ENCODE measurements at places on chromosomes 7 and 10.

DNA sequence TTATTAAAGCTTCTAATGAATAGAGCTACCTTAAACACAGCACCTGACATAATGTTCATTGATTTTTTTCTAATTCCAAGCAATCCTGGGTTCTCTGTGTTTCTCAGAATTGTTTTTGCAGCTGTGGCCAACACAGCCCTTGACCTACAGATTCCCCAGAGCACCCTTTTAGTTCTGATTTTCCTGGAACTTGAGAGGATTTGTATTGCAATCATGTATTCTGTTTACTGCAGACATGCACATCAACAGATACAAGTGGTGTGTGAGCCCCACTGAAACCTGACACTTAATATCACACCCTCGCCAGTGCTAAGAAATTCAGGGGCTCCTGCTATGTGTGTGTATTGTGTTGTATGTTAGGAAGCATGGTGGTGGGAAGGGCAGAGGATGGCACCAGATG lies 344.2 kb upstream of the POM121L12 start:
- DNase-seq = no peak

GRCh38 chr10:69439813-69440506 lies 11.3 kb upstream of the TSPAN15 start:
- no peak for DNase-seq

- no peak for DNase-seq
These were observed 84.0 kb downstream of the PTPN20 start for GRCh38 chr10:46995234-46995633.

- DNase-seq = no peak
These were observed 154.3 kb upstream of the SEMA3D start for GRCh38 chr7:85341121-85341520.

DNA sequence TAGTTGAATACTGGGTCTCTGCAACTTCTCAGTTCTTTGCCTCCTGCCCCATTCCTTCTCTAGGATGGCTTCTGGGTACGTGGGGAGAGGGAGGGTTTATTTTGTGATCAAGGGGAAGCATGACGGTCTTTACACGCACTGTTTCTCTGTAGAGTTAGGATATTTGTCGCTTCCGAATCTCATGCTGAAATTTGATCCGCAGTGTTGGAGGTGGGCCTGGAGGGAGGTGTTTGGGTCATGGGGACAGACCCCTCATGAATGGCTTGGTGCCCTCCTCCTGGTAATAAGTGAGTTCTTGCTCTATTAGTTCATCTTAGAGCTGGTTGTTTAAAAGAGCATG lies 311.2 kb downstream of the GALNT17 start:
- no peak for DNase-seq

GRCh38 chr10:25220156-25220555 lies 45.4 kb downstream of the GPR158 start:
- DNase-seq = no peak

DNA sequence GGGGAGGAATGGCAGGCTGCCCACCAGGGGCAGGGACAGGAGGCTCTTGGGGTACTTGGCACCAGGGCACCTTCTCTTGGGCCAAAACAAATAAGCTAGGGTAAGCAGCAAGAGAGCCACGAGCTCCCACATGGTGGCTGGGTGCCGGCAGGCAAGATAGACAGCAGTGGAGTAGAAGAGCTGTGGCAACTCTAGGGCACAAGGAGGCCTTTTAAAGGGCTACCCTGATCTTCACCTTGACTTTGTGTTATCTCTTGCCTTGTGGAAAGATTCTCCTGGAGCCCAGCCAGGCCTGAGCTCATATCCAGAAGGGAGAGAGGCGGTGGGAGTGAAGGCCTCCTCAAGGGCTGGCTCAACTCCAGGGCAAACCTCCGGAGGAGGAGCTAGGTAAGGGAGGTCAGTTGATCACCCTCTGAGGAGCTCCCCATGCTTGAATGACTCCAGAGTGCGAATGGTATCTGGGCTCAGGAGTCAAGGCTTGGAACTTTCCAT lies at the start of gene CYP17A1:
CYP17A1 (minus strand) TSS at position 184 of the 492 bp plus-strand sequence; CDS start at position 132, 52 bp downstream.
- no peak for DNase-seq

- no peak for DNase-seq
These were observed 395.7 kb upstream of the NRG3 start for GRCh38 chr10:81479316-81479715.

GRCh38 chr10:91771907-91772306 lies 26.3 kb upstream of the TNKS2 start:
- DNase-seq = no peak

GRCh38 chr10:4255751-4256150 lies 470.7 kb upstream of the KLF6 start:
- no peak for DNase-seq

DNA sequence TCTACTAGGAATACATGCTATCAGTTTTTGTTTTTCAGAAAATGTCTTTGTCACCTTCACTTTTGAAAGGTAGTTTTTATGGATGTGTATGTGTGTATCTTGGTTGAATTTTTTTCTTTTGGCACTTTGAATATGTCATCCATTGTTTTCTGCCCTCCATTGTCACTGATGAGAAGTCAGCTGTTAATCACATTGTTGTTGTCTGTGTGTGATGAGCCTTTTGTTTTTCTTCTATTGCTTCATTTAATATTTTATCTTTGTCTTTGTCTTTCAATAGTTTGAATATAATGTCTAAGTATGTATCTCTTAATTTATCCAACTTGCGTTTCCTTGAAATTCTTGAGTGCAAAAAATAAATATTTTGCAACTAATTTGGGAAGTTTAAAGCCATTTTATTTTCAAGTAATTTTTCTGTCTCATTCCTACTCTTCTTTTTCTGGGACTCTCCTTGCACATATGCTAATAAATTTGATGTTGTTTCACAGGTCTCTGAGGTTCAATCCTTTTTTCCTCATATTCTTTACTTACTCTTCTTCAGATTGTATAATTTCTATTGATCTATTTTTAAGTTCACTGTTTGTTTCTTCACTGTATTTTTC lies 546.9 kb upstream of the GHITM start:
- no peak for DNase-seq

- DNase-seq = no peak
These were observed 69.4 kb downstream of the ARMH3 start for GRCh38 chr10:101986624-101986971.

DNA sequence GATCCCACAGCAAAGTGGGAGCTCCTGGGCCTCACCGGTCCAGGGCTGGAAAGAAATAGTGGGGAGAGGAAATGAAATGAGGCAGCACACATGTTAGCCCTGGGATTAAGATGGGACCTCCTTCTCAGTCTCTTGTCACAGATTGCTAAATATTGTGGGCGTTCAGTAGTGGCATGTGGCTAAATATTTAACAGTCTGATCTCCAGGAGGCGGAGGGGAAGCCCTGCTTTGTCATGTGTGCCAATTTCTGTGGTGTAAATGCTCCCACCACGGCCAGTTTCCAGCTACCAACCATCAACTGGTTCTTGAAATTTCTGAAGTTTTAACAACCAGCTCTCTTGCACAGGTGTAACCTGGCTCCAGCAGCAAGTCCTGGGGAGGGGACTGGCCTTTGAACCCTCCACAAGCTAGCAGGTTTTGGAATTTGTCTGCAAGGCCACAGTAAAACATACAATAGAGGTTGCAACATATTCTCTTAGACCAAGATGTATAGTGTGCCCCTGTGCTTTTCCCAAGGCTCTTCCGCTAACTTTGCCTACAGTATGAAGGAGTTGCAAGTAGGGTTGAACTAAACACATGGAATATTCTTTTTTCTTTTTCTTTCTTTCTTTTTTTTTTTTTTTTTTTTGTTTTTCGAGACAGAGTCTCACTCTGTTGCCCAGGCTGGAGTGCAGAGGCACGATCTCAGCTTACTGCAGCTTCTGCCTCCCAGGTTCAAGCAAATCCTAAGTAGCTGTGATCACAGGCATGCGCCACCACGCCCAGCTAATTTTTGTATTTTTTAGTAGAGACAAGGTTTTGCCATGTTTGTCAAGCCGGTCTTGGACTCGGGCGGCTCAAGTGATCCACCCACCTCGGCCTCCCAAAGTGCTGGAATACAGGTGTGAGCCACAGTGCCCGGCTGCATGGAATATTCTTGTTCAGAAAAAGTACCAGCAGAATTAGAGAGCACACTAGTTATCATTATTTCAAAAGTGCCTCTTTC lies 103.1 kb upstream of the PCBD1 start:
- no peak for DNase-seq

GRCh38 chr7:43395351-43395750 lies 187.6 kb upstream of the STK17A start:
- no peak for DNase-seq

DNA sequence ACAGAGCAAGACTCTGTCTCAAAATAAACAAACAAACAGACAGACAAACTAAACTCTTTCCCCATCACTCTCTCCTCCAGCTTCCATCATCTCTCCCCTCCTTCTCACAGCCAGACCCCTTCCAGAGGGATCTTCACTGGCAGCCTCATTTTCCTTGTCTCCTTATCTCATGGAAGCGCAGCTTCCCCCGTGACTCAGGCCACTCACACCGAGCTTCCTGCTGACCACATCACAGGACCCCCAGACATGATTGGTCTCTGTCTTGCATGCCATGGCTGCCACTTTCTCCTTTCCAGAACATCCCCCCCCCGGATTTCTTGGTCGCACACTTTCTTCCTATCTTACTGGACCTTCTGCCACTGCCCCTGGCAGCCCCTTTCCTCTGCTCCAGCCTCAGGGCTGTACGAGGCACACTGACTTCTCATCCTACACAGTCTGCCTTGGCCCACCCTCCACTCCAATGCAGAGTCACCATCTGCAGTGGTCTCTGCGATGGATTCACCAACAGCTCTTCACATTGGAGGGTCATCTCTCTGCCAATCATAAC lies 4.9 kb upstream of the INSIG1 start:
- no peak for DNase-seq

GRCh38 chr7:152403726-152404125 lies 32.1 kb downstream of the KMT2C start:
- DNase-seq = no peak

GRCh38 chr7:40979296-40979695 lies 723.6 kb downstream of the INHBA start:
- no peak for DNase-seq

GRCh38 chr10:129660569-129660968 lies 193.5 kb downstream of the MGMT start:
- no peak for DNase-seq

DNA sequence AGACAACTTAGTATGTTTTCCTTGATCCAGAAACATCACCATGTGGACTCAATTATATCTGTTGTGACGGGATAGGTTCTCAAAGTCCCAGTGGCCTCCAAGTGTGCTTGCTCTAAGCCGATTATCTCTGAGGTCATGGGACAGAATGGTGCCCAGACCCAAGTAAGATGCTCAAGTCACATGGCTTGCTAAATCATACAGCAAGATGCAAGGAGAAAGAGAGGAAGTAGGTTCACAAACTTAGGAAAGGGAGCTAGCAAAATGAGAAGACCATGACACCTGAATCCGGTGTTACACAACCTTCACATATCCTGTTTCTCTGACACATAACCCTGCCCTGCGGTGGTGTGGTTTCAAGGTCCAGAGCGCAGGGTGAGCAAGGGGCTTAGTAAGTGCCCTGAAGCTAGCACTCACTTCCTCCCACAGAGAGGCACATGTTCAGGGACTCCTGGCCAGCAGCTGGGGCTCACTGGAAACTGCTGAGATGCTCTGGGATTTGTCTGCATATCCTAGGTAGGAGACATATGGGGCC lies 590.9 kb upstream of the ANKRD30A start:
- DNase-seq = no peak

DNA sequence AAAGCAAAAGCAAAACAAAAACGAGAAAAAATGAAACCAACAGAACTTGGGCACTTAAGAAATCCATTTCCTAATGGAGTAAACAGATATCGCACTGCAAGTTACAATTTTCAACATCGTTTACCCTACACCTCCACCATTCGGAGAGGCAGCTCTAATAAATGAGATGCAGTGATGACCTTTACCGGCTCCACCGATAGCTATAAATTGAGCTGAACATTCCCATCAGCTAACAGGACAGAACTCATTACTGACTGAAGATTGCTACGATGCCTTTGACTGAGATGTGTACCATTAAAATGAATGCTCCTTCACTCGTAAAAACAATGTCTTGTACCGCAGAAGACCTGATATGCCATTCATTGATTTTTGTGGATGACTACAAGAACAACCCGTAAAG lies 465.6 kb downstream of the DPP6 start:
- DNase-seq = no peak

- no peak for DNase-seq
These were observed 29.8 kb downstream of the SNX10 start for GRCh38 chr7:26321435-26321834.

DNA sequence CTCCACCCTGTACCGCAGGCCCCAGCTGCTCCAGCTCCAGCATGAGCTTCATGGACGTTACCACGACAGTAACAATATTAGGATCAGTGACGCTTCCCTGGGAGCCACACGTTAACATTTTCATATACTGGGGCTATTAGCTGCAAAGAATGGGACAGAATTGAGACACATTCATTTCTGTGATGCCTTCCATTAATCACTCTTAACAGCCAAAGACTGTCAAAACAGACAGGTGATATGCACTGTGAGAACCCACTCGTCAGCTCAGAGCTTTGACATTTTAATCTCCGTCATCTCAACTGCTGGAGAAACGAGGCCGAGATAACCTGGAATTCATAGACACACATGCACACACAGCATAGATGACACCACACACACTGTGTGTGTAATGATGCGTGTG lies 408.4 kb upstream of the SHH start:
- no peak for DNase-seq

GRCh38 chr7:126972571-126972970 lies 280.2 kb downstream of the GRM8 start:
- no peak for DNase-seq

DNA sequence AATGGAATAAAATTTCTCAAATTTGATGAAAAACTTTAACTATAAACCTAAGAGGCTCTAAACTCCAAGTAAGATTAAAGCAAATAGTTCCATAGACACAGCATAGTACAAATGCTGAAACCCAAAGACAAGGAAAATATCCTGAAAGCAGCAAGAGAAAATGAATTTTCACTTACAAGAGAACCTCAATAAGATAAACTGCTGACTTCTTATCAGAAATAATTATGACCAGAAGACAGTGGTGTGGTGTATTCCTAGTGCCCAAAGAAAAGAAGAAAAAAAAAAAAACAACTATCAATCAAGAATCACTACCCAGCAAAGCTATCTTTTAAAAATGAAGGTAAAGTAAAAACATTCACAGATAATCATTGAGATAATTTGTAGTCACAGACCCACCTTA lies 106.3 kb downstream of the DYNC1I1 start:
- DNase-seq = no peak

DNA sequence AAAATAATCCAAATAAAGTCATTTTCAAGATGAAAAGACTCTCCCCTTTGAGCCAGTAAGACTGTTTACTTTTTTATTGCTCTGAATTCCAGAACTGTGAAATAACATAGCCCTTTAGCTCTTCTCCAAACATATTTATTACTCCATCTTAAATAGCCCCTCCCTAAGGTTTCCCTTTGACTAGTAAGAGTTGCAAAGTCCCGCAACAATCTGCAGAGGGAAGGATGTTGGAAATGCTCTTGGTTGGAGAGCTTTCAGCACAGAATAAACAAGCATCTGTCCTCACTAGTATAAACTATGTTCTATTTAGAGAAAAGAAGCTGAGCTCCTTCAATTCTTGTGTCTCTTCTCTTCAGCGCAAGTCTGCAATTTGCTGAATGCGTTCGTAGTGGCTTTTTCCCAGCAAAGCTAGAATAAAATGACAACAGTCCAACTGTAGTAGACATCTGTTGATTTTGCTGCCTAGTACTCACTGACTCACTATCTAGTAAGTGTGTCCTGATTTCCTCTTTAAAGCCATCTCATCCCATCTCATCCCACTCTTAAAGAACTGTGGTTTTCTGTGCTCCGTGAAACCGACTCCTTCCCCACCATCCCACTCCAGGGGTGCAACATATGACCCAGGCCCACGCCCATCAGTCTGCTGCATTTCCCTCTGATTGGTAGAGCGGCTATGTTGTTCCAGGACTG lies 104.0 kb downstream of the FAM107B start:
- DNase-seq = no peak

All from right renal cortex interstitium (tissue), 3 donors.